ENCODE measurements at places on chromosomes 4 and X. TPM values are rescaled to one million over a fixed set of nuclear protein-coding genes. Genes with fewer than 3 reads are reported as not detected.

GRCh38 chr4:159141193-159141592 is 38.3 kb downstream of the RAPGEF2 start:
- no peak for DNase-seq

GRCh38 chr4:73740353-73740778 is at the start of gene CXCL8:
TSS of gene CXCL8 (plus strand) at chr4:73740569. CDS start at chr4:73740659, 90 bp downstream.
- DNase-seq, result peak; percentile 93

DNA sequence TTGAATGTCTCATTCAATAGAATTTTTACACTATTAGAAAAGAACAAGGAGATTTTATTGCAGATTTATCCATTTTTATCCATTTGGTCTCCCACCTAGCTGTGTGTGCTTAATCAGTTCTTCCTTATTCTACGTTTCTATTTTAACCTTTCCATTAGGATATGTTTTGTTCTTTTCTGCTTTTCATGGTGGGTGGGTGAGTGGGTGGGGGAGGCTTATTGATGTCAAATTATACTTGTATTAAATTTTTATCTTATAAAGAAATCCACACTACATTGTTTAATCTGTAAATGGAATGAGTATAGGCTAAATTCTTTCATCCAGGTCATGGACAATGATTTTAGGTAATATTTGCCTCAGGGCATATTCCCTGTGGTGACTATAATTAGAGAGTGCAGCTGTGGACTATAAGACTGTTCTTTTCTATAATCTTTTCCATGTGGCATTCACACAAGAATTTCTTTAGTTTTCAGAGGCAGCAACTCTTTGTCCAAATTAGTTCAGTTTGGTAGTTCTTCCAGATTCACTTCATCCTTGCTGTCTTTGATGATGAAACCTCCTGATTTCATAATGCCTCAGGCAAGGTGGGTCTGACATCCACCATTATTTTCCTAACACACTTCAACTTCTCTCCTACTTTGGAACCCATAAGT is 2451.8 kb downstream of the PCDH7 start:
- DNase-seq, result no peak

DNA sequence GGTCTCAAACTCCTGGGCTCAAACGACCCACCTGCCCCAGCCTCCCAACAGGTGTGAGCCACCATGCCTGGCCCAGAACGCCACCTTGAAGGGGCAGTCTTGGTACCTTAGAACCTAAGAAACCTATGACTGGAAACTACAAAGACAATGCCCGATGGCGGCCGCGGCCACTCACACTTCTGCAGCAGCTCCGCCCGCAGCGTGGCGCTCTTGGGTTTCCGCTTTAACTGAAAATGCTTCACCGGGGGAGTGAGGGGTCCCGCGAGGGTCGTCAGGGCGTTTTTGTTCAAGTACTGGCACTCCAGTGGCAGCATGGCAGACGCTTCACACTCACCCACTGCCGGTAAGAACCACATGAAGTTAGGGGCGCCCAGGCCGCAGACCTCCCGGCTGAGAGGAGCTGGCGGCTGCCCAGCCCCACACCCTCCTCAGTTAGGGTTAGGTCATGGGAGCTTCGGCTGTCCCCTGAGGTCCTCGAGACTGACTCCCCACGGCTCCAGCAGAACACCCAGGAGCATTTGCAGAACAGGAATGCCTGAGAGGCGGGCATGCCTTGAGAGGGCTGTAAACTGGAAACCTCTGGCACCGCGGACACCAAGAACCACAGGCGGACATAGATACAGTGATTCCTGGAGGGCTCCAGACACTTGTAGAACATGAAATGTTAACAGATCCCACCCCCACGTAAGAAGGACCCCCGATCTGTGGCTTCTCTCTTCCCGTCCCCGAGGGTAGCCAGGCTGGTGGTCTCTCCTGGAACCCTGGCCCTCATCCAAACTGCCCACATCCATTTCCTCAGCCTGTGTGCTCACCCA is 19.0 kb downstream of the NELFA start:
- DNase-seq, result no peak

- DNase-seq, result no peak
Measured at GRCh38 chrX:40582811-40583210, 2.0 kb downstream of the ATP6AP2 start.

DNA sequence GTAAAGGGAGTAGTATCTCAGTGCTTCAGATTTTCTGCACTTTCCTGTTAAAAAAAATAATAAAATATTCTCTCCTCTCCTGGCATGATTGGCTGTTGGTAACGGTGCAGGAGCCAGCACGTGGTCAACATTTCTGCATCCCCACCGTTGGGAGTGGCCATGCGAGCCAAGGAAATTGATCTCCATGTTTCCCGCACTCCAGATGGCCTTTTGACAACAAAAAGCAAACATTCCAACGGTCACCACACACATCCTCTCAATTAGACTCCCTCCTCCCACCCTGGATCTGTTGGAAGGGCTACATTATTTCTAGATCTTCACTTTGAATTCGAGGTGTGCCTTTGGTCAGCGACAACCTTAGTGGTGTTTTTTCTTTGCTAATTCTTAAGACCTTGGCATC is 45.0 kb downstream of the STK32B start:
- DNase-seq, result no peak

DNA sequence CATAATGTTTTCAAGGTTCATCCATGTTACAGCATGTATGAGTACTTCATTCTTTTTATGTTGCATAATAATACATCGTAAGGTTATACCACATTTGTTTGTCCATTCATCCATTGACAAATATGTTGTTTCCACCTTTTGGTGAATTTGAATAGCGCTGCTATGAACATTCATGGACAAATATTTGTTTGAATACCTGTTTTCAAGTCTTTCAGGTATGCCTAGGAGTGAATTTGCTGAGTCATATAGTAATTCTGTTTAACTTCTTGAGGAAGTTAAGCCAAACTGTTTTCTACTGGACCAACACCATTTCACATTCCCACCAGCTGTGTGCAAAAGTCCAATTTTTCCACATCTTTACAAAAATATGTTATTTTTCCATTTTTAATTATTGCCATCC is 31.5 kb downstream of the IRS4 start:
- no peak for DNase-seq

DNA sequence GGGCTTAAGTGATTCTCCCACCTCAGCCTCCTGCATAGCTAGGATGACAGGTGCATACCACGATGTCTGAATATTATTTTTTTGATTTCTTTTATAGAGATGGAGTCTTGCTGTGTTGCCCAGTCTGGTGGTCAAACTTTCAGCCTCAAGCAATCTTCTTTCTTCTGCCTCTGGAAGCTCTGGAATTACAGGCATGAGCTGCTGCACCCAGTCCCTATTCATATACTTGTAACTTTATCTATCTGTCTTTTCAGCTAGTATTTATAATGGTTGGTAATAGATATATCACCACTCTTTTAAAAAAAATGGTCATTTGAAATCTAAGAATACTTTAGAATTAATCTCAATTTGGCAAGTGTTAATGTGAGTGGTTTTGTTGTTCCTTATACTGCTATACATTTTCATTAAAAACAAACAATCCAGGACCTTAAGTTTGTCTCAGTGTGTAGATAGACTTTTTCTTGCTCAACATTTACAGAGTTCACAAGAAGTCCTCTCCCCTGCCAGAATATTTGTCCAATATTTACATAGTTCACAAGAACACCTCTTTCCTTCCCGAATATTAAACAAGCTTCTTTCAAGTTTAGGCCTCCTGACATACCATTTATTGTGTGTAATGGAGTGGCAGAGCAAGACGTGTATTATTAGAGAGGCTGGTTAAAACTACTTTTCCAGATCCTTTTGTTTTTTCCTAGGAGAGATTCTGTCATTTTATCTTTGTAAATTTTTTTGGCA is 1197.4 kb upstream of the ADGRL3 start:
- DNase-seq, result no peak

DNA sequence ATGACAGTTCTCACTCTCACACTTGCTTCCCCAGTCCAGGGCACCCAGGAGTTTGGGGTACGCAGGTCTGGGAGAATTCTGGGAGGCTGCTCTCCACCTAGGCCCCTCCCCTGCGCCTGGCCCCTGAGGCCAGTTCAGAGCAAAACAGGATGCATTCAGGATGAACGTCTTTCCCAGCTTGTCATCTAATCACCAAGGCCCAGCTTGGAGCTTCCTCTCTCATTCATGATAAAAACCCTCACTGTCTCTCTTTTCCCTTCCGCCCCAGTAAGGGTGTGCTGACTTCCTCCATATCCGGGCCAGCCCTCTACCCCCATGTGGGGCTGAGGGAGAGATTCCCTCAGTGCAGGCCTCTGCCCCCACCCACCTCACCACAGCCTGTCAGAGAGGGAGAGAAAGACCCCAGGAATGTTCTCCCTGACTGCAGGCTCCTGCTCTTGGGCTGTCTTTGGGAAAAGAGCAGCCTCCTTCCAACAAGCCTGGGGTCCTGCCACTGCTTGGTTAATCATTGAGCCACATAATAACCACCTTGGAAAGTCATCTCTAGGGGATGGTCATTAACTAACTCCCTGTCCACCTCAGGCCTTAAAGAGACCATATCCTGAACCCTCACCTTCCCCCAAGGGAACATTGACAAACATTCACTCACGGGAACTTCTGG is 50.1 kb downstream of the STARD8 start:
- DNase-seq, result no peak

- DNase-seq, result no peak
Measured at GRCh38 chrX:21493226-21493830, 119.1 kb downstream of the CNKSR2 start.

DNA sequence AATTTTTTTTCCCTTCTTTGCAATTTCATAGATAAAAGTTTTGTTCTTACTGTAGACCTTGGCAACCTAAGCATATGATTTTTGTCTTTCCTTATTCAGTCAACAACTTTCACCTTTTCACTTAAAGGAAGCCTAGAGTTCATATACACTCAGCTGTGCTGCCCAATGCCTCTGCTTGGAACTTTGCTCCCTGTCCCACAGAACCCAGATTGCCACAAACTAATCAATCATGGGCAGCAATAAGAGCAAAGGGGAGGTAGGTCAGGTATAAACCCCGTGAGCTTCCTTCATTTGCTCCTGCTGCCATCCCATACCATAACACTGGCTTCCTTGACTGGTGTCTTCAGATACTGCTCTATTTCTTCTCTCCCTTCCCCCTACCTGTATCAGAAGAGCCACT is 51.0 kb upstream of the BEND2 start:
- DNase-seq, result no peak

The SHROOM3 gene
- 62.1 TPM for total RNA-seq

The CT45A7 gene
- not detected for total RNA-seq

The SPANXB1 gene
- not detected for total RNA-seq

The EDNRA gene
- not detected for total RNA-seq
